ENCODE measurements at places on chromosomes 7 and 10.

GRCh38 chr10:60663850-60664249 is 114.4 kb upstream of the CDK1 start:
- DNase-seq = no peak

DNA sequence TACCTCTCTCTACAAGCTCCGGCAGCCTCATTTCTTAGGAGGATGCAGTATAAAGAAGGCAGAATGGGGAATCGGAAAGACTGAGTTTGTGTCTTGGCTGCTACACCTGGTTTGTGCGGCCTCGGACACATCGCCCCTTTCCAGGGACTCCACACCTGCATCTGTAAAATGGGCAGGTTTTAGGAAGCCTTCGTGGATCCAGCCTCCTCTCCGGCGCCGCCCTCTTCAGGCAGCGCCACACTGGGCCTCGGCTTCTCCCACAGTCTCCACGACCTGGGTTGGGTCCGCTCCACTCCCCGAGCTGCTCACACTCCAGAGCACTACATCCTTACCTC is 341 bp downstream of the GOT1 start:
- DNase-seq = no peak

DNA sequence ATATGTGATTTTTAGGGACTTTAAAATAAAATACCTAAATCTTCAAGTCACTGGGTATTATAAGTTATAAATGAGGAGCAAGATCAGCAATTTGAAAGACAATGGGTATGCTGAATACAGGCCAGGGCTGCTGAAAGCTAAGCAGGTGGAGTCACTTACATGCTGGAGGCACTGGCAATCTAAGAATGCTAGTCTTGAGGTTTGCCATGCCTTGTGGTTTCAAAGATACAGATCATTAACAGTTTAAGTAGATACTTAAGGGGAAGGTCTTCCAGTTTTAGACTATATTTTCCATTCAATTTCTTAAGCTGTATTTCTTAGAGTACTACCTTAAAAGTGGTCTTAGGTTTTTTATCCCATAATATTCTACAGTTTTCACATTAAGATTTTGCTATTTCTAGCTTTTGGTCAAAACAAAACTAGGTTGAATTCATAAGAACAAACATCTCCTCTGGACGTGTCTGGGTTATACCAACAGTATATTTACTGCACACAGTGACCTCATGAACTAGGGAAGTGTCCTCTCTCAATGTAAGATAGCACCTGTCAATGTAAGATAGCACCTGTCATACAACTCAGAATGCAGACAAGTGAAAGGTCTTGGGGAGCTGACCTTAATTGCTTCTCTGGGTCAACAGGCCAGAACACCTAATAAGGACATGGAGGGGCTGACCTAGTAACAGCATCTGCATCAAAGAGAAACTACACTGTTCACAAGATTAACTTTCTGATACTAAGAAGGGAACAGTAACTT is 2.0 kb downstream of the SRI start:
- no peak for DNase-seq

GRCh38 chr7:17299483-17299991 is 1.1 kb downstream of the AHR start:
- no peak for DNase-seq

- no peak for DNase-seq
Observed at GRCh38 chr10:66822801-66823200, 103.0 kb upstream of the LRRTM3 start.

DNA sequence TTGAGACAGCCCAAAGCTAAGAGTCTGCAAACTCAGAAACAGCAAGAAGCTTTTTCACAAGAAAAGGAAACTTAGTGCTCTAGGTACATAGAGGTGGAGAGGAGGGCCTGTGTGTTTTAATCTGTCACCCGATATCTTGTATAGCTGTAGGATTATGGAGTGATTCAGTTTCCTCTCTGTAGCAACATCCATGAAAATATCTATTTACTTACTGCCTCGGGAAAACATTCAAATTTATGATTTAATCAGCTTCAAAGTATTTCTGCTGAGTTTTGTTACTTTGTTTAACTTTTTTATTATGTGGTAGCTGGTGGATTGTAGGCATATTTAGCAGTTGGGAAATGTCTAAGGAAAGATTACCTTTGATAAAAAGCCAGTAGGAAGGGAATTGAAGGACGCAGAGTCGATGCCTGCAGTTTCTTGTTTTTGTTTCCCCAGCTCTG is 292.0 kb downstream of the CCDC3 start:
- no peak for DNase-seq

GRCh38 chr7:37683246-37684120 is at the start of gene GPR141:
GPR141 (plus strand) TSS chr7:37683766; CDS start chr7:37740394, 56,628 bp downstream.
- DNase-seq = no peak

DNA sequence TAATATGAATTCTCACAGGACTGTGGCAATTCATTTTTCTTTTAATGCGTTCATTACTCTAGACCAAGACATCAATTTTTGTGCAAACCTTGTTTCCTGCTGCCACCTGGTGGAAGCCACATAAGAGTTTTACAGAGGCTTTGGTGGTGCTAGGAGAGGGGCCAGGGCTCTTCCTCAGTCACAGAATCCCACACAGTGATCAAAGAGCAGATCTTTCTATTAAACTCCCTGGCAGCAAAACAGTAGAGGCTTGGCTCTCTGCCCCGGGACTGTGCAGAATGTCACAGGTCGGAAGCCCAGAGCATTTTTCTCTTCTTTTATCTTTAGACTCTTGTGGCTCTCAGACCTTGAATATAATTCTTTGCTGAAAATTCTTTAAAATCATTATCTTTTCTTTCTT is 506.4 kb upstream of the C7orf33 start:
- no peak for DNase-seq

- DNase-seq = no peak
Observed at GRCh38 chr10:108014902-108015177, 850.3 kb upstream of the SORCS1 start.

DNA sequence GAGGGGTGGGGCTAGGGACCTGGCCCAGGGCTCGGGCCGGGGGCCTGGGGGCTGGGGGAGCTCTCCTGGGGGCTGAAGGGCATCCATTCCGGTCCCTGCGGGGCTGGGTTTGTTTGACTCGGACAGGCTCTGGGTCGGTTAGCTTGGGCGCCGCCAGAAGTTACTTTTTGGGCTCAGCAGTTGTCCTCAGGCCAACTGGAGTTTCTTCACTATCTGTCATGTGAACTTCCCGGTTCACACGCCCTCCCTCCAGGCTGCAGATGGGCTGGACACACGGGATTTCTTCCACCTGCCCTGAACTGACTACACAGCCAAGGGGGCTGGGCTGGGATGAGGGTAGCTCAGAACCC is 3.8 kb downstream of the SLC4A2 start:
- DNase-seq = no peak

DNA sequence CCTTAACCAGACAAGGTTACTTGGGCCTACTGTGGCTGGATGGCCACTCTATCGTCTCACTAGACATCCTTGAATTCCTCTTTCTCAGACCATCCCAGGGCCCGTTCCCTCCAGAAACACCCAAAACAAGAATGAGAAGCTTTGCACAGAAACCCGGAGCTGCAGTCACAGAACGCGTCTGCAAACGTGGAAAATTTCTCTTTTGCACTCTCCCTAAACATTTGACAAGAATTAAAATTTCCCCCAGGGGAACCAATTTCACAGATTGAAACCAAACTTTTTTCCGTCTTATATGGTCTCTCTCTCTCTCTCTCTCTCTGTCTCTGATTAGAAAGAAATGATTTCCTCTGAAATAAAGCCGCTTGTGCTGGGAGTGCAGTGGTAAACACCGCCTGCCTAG is 120.7 kb downstream of the MKX start:
- no peak for DNase-seq

DNA sequence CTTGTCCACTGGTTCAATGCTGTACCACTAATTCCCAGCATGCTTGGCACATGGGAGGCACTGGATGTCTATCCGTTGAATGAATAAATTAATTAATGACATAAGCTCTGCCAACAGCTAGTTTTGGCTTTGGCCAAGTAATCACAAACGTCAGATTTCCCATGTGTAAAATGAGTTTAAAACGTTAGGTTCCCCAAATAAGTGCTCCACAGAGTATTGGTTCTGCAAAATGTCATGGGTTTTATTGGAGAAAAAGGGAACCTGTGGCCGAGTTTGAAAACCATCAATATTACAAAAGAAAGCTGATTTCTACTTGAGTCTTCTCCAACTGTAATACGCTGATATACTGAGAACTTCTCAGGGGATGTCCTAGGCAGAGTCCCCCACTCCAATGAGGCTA is 23.2 kb downstream of the ELMO1 start:
- no peak for DNase-seq

DNA sequence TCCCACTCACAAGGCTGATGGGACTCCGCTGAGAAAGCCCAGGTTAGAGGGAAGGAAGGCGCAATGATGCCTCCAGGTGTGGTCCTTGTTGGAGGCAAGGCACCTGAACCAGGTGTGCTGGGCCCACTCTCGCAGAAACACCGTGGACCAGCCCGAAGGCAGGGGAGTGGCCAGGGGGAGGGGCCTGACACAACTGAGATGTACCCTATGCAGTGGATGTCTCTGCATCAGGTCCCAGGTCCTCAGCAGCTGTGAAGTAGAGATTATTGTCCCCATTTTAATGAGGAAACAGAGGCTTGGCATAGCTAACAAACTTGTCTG is 32.0 kb downstream of the GBX1 start:
- DNase-seq = no peak

Measured in stimulated activated CD8-positive, alpha-beta memory T cell treated with anti-CD3 and anti-CD28 coated beads, Interleukin-15, amount 100 ng/mL, for 48 hours (primary cell).